A375 (cell line): ENCODE measurements at places on chromosomes 6 and 20. TPM values are rescaled to one million over a fixed set of nuclear protein-coding genes. Genes with fewer than 3 reads are reported as not detected.

The ECI2 gene
- 37.5 and 54.8 TPM in 2 replicates for total RNA-seq

The WFDC9 gene
- total RNA-seq, result not detected in 2 replicates

The FUCA2 gene
- 16.5 and 18.0 TPM in 2 replicates for total RNA-seq

The DAAM2 gene
- total RNA-seq, result 7.0 and 8.3 TPM in 2 replicates

The KHDRBS2 gene
- total RNA-seq, result 0.08 and 0.45 TPM in 2 replicates

The CENPW gene
- 14.4 and 21.5 TPM in 2 replicates for total RNA-seq

The HRH3 gene
- not detected in 2 replicates for total RNA-seq
